ENCODE measurements at places on chromosomes 16 and 17.
A peak's percentile ranks its signal among the peaks of the same experiment; 100 is the strongest.

DNA sequence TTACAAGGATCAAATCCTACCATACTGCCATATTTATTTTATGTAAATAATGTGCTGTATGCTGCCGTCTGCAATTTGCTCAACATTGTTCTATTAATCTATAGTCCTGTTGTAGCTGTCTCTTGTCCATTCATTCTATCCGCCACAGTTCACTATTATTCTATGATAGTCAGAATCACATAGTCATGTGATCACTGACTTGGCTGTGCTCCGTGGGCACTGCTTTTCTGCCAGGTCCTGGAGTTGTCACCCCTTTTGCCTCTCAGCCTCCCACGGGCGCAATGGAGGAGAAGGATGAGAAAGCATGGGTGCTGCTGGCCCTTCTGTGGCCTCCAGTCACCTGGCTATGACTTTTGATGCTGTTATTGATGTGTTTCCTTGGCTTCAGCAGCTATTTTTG lies 37.3 kb upstream of the ANKFY1 start:
- DNase-seq: no peak

DNA sequence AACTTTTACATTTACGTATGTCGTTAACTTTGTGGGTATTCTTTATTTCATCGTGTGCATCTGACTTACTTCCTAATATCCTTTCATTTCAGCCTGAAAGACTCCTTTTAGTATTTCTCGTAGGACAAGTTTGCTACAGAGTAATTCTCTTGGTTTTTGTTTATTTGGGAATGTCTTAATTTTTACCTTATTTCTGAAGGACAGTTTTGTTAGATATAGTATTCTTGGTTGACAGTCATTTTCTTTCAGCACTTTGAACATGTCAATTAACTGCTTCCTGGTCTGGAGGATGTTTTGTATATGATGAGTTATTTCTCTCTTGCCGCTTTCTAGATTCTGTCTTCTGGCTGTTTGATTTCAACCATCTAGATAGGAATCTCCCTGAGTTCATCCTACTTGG lies 109.2 kb upstream of the NACA2 start:
- no peak for DNase-seq

GRCh38 chr17:82893779-82894178 lies 54.0 kb upstream of the ZNF750 start:
- DNase-seq: no peak

GRCh38 chr16:85173981-85174751 lies 61.9 kb upstream of the CIBAR2 start:
- DNase-seq: no peak

- no peak for DNase-seq
Observed at GRCh38 chr17:28043296-28043695, 819 bp downstream of the NLK start.

- DNase-seq: no peak
Observed at GRCh38 chr17:50051606-50052005, 4.3 kb upstream of the ITGA3 start.

DNA sequence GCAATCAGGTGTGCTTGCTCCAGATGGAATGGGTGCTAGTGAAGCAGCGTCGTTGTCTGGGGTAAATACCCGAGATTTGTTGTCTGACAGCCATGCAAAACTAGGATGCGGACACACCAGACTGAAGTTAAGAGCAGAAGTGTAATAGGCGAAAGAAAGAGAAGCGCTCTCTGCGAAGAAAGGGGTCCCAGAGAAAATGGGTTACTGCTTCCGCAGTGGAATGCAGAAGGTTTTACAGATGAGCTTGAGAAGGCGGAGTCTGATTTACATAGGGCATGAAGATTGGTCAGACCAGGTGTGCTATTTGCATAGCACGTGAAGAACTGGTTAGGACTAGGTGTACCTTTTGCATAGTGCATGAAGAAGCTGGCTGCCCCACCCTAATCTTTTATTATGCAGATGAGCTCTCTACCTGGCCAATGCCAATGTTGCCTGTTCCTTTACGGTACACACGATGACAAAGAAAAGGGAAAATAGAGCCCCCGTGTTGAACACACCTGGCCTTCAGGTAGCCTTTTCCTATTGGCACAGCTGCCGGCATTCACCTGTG lies 32.0 kb upstream of the SNN start:
- DNase-seq: no peak

DNA sequence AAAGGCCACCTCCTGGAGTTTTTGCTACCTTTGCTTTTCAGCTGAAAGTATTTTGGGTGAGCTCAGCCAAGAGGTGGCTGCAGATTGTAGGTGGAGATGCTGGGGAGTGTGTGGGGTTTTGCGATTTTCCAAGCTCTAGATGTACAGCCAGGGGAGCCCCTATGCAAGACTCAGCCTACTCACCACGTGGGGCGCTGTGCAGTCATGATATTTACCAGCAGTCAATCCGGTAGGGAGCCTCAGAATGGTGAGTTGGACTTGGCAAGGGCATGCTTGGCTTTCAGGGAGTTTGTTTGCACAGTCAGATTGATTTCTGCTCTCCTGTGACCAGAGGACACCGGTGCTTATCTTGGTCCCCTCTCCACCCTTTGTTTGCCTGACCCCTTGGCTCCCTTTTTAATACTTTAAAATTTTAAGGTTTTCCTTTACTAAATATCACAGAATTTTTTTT lies 175.3 kb downstream of the UTP18 start:
- peak; percentile 64 for DNase-seq

DNA sequence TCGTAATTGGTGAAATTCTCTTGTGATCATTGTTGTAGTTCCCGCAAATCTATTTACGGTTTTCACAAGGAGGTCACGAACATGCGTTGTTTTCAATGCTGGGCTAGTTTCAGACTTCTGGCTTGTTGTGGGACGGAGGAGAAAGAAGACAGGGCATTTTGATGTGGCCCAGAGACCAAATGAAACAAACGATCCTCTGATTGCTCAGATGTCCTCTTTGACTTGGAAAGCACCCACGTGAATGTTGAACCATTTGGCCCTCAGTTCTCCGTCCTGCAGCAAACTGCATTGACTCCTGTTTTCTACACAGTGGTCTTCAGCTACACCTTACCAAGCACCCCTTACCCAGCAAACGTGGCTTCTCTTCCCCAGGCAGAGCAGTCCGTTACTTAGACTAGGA lies 391.0 kb downstream of the WWOX start:
- no peak for DNase-seq

DNA sequence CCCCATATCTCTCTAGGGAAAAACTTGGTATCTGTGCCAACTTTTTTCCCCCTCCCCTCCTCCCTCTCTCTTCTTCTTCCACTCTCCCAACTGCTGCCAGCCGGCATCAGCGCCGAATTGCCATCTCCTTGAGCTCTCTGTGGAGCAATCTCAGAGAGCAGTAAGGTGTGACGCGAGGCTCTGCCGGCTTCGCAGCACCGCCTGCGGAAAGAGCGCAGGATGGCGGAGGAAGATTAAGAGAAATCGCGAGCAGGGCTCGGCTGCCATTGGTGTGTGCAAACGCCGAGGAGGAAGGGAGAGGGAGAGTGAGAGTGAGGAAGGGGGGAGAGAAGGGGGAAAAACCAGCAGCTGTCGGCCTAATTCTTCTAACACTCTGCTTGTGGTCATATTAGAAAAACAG lies 44.2 kb downstream of the NEUROD2 start:
- DNase-seq: no peak

- DNase-seq: peak; percentile 62
Observed at GRCh38 chr17:50866950-50867362, 802 bp upstream of the TOB1 start.

DNA sequence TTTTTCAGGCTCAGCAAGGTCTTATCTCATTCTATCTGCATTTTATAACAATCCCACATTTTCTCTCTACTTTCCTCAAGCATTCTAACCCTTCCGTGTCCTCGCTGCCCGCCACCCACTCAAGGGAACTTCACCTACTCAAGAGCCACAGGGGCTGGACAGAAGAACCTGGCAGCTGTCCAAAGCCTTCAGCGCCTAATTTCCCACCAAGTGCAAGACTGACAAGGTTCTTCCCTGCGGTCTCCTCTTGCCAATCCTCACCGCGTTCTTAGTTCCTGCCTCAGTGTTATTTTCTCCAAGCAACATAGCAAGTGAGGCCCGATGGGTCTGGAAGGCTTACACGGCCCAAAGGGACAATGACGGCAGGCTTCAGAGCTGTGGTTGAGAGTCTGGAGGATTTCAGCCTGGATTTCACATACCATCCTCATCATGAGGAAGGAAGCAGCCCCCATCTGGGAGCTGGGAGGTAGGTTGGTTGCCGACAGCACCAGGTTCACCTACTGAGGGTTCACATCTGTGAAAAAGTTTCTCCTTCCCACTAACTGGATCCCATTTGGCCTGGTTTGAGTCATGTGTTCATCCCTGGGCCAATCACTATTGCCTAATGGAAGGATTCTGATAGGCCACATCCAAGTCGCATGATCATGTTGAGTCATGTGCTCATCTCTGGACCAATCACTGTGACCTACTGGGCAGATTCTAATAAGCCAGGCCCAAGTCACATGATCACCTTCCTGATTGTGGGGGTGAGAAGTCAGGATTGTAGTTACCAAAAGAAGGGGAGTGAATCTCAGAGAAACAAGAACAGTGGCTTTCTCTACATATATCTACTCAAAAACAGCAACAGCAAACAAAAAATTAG lies 108.2 kb downstream of the N4BP1 start:
- DNase-seq: no peak

GRCh38 chr16:86507173-86508027 lies 2.9 kb upstream of the FOXF1 start:
- DNase-seq: no peak

DNA sequence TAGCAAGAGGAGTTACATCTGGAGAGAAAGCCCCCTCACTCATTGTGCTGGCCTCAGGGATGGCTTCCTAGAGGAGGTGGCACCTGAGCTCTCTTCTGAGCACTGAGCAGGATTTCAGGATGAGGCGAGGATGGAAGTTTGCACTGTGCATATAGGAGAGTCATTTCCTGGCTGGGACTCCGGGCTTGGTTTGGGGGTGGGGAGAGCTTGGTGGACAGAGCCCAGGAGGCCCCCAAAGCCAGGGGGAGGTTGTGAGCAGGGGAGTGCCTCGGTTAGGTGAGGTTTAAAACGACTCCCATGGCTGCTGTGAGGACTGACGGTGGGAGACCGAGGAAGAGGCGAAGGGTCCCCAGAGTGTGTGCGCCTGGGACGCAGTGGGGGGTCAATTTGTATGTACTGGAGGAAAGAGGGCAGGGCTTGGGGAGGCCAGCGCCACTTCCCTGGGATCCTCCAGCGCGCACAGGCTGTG lies 1.2 kb downstream of the CAMKK1 start:
- no peak for DNase-seq

DNA sequence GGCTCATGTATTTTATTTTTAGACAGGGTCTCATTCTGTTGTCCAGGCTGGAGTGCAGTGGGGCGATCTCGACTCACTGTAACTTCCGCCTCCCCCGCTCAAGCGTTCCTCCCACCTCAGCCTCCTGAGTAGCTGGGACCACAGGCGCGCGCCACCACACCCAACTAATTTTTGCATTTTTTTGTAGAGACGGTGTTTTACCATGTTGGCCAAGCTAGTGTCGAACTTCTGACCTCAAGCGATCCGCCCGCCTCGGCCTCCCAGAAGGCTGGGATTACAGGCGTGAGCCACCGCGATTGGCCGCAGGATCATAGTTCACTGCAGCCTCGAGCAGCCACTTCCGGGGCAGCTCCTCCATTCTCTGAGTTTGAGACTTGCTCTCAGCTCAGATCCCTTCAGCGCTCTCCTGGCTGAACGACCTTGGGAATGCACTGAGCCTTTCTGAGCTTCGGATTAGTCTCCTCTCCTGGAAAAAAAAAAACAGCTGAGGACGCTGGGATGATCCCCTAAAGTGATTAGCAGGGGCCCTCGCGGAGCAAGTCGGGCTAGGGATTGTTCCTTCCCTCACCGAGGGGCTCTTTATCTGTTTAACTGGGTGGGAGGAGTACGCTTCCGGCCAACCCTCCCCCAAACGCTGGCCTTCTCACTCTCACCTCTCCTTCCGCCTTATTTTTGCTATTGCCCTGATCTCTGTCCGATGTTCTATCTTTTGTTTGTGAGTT lies 1.1 kb upstream of the PKMYT1 start:
- DNase-seq: no peak

GRCh38 chr16:83549316-83550182 lies 258.2 kb upstream of the HSBP1 start:
- DNase-seq: no peak
